Psoas muscle (tissue), 8 donors: ENCODE measurements at places on chromosomes 3 and 15. TPM values are rescaled to one million over a fixed set of nuclear protein-coding genes. Genes with fewer than 3 reads are reported as not detected.

Gene SERPINI1
- total RNA-seq, result 1.9 TPM

Gene UPK1B
- total RNA-seq, result not detected

Gene ITPKA
- not detected for total RNA-seq

Gene FAM81A
- total RNA-seq, result 0.34 TPM

Gene RASGRP1
- 0.27 TPM for total RNA-seq

Gene PLXNA1
- total RNA-seq, result 14.7 TPM

Gene GRAMD1C
- 0.68 TPM for total RNA-seq

Gene FURIN
- total RNA-seq, result 27.2 TPM

Gene SLC12A1
- not detected for total RNA-seq

Gene PARP15
- total RNA-seq, result 0.18 TPM

Gene PCOLCE2
- total RNA-seq, result 3.5 TPM

Gene ADAM10
- total RNA-seq, result 37.9 TPM
